Fibroblast of mammary gland (primary cell): ENCODE measurements at places on chromosomes 7 and 10.
A peak's percentile ranks its signal among the peaks of the same experiment; 100 is the strongest.

DNA sequence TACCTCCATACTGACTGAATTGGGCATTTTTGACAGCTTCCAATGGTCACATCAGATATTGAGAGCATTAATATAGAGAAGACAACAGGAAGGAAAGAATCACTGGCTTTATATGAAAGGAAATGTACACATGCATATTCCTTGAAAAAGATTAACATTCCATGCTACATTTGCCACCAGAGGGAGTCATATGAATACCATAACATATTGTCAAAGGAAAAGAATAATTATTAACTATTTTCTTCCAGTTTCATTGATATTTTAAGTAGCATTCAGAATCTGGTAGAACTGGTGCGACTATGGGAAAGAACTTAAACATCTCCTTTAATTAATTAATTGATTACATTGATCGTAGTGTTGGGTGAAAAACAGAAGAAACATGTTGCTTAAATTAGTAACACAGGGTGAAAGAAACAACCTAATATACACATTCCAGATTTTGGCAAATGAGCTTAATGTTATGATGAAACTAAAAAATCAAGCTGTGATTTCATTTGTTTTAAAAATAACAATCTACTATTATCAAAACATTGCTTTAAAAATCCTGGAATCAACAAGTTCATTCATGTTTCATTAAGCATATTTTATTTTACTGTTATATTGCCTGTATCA lies 71.5 kb downstream of the GPR85 start:
- peak; percentile 61 for DNase-seq

GRCh38 chr10:124200011-124200410 lies 106.6 kb upstream of the CHST15 start:
- DNase-seq, result peak; percentile 17

- no peak for DNase-seq
Observed at GRCh38 chr7:150857276-150858055, 5.1 kb downstream of the AOC1 start.

GRCh38 chr7:12157517-12157916 lies 53.6 kb upstream of the TMEM106B start:
- no peak for DNase-seq

GRCh38 chr10:71534568-71535194 lies 138.0 kb downstream of the CDH23 start:
- no peak for DNase-seq

DNA sequence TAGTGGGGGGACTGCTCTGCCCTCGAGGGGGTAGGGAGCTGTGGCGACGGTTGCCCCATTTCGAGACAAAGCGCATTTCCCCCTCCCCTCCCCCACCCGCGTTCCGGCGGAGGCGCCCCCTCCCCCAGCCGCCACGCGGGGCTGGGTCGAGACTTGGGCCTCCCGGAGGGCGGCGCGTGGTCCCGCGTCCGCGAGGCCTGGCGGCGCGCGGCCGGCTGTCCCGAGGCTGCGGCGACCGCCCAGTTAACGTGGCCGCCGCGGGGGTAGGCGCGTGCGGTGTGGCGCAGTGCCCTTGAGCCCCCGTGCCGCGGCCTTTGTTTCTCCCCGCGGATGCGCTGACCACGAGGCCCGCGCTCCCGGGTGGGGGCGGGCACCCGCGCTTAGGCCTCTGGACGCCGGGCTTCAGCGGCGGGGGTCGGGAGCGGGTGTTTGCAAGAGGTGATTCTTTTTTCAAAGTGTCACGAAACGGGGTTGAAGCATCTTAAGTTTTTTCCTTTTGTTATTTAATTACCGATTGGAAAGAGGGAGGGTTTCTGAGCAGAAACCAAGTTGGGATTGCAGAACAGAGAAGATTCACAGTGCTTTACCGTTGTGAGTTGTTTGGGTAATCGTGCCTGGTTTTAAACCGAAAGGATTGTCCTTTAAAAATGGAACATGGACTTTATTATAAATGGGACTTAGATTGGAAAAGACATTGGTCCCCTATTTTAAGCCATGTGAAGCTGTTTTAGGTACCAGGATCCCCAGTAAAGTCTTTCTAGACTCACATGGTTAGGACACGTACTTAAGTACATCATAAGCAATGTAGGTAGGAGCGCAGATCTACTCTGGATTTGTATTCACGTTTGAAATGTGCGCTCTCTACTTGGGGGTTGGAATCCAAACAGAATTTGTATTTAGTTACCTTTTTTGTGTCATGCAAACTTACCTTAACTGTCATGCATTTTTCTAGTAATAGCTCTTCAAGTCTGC lies 760 bp downstream of the CBX3 start:
- peak; percentile 39 for DNase-seq

- no peak for DNase-seq
Observed at GRCh38 chr10:64515970-64516699, 994.9 kb downstream of the REEP3 start.

DNA sequence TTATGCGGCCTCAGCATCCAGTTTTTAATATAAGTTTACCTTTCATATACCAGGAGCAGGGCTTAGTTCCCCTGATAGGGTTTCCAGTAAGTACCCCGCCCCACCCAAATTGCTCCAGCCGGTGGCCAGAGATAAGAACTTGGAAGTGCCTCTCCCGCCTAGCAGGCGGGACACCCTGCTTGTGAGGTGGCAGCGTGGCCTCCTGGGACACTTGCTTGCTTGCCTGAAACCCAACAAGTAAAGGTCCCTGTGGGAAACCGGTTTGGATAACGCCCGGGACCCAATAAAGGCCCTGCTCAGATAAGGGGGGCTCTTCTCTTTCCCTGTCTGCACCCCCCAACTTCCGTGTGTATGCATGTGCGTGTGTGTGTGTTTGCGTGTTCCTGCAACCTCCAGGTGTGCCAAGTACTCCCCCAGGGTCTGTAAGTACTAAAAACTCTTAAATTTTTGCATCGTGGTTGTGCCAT lies 154.3 kb downstream of the ARHGAP21 start:
- DNase-seq, result no peak

DNA sequence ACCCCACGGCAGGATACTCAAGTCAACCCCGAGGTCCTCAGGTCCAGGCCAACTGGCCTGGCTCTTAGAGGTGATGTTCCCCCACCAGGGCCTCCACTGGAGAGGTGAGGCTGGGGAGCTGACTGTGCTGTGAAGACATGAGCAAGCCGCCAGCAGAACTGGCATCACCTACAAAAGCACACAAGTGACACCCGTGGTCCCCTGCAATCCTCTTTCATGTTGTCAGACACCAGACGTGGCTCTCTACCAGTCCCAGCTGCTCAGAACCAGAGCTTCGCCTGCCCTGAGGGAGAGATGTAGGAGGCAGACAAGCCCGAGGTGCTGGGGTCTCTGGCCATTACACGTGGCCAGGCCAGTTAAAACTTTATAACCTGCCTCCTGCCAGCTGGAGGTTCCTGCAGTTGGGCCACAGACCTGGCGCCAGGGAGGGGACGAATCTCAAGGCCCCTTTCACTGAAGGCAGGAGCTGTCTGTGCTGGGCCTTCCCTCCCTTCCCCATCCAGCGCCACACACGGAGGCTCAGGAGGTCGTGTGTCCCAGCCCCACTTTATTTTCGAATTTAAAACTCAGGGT lies 2.2 kb downstream of the COMTD1 start:
- DNase-seq, result no peak

GRCh38 chr7:240887-241421 lies 48.6 kb downstream of the FAM20C start:
- DNase-seq, result no peak

DNA sequence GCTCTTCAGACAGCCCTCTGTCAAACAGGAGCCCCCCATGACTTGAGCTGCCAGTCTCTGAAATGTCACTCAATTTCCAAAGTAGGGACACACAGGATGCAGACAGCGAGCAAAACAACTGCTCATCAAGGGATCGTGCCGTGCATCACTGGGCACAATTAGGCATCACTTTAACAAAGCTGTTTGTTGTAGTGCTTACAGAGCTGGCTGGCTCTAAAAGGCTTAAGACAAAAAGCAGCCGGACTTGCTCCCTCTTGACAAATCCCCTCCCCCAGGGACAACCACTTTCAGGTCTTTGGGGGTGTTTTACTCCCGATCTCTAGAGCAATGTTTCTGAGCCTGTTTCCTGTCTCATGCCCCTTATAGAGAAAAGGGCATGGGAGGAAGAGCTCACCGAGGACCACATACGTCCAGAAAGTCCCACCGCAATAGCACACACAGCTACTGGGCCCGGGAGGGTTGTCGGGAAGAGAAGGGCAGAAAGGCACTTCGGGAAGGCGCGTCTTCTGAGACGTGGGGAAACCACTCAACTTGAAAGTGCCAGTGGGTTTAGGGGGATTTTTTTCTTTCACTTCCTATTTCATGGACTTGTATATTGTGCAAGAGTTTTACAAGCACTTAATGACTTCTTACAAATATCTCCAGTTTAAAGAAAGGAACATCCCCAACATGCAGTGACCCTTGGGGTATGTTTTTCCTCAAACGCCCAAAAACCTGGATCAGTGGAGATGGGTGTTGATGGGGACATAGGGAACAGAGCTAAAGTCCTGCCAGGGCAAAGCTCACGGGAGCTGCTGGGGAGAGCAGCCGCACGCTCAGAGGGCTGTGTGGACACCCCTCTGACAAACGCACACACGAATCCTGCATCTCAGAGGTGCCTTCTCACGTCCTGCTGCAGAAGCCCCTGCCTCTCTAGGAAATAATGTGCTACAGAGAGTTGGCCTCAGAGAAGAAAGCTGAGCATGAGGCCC lies 27.1 kb downstream of the LRRC20 start:
- DNase-seq, result no peak

- no peak for DNase-seq
Observed at GRCh38 chr10:113554214-113554613, 1.4 kb downstream of the HABP2 start.

- DNase-seq, result peak; percentile 33
Observed at GRCh38 chr7:92667816-92668535, 77.8 kb upstream of the FAM133B start.

GRCh38 chr10:6182454-6183098 lies 20.2 kb upstream of the PFKFB3 start:
- DNase-seq, result no peak

GRCh38 chr10:32046151-32046550 lies 10.1 kb downstream of the KIF5B start:
- DNase-seq, result no peak

- no peak for DNase-seq
Observed at GRCh38 chr7:92827464-92828120, 8.8 kb downstream of the CDK6 start.

DNA sequence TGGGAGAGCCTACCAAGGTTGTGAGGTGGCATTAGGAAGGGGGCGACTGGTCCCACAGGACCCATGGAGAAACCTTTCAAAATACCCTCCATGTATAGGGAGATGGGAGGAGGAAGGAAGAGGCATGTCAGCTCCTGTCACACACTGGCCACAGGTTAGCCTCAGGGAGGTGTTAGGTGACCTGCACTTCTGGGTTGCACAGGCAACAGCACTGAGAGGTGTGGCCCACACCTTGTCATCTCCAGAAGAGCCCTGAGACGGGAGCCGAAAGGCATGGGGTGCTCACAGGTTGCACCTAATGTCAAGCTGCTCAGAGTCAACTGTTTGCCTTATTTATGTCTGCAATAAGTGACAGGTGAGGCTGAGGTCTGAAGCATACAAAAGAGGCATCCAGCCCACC lies 14.6 kb upstream of the USP6NL start:
- no peak for DNase-seq

DNA sequence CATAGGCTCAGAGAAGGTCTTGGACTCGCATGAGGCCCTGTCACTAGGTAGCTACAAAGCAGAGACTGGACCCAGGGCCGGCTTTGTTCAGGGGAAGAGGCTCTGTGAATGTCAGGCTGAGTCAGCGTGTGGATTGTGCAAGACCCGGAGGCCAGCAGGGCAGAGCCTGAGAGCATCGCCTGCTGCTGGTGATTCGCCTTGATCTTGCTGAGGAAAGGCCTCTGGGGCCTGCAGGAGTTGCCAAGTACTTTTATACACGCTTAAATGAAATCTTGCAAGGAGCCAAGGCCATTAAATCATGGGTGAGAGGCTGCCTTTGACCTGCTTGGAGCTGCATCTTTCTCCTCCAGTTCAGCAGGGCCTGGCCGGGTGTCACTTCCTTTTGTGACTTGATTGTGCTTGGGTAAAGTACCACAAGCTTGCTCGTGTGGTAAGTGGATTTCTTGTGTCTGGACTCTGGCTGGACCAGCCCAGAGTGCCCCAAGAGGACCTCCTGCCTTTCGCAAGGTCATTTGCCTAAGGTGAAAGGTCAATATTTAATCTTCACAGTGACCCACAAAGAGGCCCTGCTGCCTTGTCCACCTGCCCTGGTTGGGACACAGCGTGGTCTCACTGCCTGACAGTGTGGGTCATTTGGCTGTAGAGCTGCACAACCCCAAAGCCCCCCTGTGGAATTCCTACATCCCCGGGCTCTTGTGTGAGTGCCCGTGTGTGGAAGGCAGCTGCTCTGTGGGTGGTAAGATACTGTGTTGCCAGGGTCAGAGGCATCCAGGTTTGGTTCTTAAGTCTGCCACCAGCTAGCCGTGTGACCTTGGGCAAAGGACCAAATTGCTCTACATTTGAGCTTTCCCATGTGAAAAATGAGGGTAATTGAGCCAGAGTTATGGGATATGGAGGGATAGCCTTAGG lies 38.6 kb upstream of the SH2D4B start:
- peak; percentile 99 for DNase-seq

GRCh38 chr7:70573071-70573661 lies 558.8 kb upstream of the GALNT17 start:
- no peak for DNase-seq

DNA sequence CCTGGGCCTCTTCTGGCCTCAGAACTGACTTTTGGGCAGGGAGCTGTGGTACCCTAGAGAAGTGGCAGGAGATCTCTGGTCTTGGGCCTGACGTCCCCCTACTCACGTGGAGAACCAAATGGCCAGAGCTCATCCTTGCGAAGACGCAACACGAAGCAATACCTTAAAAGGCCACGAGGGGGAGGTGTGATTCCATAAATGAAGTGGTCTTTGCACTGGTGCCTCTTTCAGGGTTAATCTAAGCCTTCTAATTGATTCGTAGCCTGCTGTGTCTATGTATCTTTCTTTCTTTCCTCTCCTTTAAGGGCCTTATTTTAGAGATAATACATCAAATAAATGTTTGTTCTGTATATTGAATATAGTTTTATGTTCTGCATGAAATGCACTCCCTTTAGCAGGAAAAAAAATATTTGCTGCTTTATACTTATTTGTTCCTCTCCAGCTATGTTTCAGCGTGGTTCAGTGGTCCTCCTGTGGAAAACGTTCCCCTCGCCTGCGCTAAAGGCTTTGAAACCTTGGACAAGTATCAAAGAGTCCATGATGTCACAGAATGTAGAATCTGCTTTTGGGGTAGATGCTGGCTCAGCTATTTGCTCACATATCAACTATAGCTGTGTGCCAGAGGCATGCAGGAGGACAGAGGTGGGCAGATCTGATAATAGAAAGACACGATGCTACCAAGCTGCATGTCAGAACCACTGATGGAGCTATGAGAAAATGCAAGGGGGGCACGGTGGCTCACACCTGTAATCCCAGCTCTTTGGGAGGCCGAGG lies 41.0 kb downstream of the STRA8 start:
- DNase-seq, result peak; percentile 78

GRCh38 chr10:11551916-11552602 lies 59.4 kb downstream of the USP6NL start:
- peak; percentile 93 for DNase-seq

DNA sequence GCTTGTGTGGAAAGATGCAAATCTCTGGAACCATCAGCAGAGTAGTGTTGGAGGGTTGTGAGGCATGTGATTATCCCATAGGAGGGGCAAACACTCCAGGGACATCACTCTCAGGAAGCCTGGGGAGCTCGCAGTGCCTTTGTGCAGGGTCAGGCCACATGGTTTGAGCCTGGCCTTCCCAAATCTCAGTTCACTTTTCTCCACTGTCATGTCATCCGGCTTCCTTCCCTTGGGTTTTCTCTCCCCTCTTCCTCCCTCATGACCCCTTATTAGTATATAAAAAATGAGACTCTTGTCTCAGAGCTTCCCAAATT lies 20.4 kb downstream of the TSPAN14 start:
- no peak for DNase-seq

GRCh38 chr7:90248706-90249105 lies 3.7 kb downstream of the CFAP69 start:
- no peak for DNase-seq
